ENCODE measurements at places on chromosomes 1 and 21.

- no peak for DNase-seq
Measured at GRCh38 chr1:47223174-47223920, 8.7 kb downstream of the TAL1 start.

- no peak for DNase-seq
Measured at GRCh38 chr1:170290991-170291390, 145.2 kb downstream of the NTMT2 start.

- DNase-seq, result peak; percentile 81
Measured at GRCh38 chr21:42593007-42593814, 60.2 kb upstream of the PDE9A start.

GRCh38 chr1:41486371-41487125 lies 2.1 kb upstream of the EDN2 start:
- DNase-seq, result no peak

GRCh38 chr1:7372477-7373120 lies 398.5 kb upstream of the VAMP3 start:
- DNase-seq, result no peak

DNA sequence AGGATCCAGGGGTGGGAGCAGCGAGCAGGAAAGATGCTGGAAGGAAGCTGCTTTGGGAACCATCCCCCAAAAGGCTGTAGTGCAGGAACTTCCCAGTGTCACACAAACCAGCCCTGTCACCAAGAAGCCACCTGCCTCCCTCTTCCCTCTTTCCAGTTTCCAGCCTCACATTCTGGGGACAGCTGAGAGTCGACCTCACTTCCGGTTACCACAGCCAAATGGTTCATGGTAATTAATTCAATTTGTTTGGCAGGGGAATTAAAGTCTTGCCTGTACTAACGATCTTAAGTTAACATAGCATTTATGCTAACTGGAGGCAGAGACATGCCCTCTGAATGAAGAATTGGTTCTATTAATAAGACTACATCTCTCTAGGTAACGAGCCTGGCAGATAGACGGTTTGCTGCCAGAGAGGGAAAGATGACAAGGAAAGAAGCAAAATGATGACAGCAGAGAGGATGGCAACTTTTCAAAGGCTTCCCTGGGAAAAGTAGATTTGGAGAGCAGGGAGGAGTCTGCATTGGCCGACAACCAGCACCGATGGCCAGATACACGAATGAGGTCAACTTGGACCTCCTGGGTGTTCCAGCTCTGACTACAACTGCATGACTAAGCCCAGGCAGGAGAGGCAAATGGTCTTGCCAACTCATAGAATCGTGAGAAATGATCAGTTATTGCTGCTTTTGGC lies 64.1 kb downstream of the TMCO4 start:
- DNase-seq, result no peak

DNA sequence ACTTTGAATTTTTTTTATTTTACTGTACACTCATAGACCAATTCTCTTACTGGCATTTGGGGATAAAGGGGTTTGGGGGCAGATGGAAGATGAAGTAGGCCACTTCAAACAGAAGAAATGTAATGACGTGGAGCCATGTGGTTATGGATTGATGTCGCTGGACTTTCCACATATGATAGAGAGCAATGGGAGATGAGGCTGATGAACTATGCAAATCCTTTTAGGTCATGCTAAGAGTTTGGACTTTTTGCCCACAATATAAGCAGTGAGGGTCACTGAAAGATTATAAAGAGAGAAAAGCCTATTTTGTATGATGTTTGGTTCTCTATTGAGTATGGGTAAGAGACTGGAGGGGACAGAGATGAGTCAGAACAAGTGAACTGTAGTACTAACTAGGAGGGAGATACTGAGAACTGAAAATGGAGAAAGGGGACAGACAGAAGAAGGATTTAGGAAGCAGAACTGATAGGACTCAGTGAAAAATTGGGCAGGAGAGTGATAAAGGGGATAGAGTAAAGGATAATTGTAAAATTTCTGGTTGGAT lies 9.2 kb downstream of the C1orf21 start:
- DNase-seq, result no peak

DNA sequence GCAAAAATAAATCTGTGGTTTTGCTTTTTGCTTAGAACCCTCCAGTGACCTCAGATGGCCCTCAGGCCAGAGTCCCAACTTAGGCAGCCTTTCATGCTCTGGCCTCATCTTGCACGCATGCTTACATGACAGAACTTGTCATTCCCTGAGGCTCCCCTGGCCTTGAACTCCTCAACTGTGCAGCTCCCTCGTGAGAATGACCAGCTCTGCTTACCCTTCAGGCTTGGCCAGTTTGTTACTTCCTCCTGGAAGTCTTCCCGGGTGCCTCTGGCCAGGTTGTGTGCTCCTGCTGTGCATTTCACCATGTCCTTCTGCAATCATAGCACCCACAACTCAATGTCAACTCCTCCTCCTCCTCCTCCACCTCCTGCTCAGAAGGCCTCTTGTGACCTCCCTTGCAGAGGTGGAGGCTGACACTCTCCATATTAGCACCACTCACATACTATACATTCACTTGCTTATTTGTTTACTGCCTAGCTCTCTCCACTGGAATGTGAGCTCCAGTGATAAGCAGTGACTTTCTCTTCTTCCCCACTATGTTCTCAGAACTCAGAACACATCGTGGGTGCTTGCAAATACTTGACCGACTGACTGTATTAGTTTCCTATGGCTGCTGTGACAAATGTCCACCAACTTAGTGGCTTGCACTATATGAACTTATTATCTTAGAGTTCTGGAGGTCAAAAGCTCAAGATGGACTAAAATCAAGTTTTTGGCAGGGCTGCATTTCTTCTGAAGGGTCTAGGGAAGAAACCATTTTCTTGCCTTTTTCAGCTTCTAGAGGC lies 41.9 kb downstream of the RCSD1 start:
- no peak for DNase-seq

DNA sequence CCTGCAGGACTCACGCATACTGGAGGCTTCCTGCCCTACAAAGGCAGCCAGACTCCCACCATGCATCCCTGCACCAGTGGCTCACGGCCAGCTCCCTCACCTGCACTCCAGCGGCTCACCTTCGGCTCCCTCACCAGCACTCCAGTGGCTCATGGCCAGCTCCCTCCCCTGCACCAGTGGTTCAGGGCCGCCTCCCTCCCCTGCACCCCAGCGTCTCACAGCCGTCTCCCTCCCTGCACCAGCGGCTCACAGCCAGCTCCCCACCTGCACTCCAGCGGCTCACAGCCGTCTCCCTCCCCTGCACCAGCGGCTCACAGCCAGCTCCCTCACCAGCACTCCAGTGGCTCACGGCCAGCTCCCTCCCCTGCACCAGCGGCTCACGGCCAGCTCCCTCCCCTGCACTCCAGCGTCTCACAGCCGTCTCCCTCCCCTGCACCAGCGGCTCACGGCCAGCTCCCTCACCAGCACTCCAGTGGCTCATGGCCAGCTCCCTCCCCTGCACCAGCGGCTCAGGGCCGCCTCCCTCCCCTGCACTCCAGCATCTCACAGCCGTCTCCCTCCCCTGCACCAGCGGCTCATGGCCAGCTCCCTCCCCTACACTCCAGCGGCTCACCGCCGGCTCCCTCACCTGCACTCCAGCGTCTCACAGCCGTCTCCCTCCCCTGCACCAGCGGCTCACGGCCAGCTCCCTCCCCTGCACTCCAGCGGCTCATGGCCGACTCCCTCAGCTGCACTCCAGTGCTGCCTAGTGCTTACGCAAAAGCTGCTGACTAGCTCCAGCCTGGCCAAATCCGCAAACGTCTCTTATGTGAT lies 324.5 kb downstream of the NPHP4 start:
- DNase-seq, result no peak

DNA sequence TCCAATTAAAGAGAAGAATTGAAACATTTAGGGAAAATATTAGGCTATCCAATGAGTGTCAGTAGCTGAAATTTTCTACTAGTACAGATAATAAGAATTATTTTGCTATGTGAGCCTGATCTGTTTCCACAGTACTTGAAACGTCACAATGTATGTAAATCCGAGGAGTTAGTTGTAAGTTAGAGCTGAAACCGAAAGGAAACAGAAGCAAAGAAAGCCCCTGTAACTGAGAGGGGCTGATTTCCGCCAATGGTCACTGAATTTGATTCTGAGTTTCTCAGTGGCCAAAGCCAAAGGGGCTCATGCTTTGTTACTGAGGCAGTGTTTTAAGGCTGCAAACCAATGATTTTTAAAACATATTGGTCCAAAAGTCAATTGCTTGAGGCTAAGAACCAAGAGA lies 168.3 kb upstream of the DUSP10 start:
- DNase-seq, result no peak
